ENCODE measurements at places on chromosomes 1 and 21.

GRCh38 chr1:98702976-98703375 lies 41.5 kb downstream of the SNX7 start:
- no peak for DNase-seq

DNA sequence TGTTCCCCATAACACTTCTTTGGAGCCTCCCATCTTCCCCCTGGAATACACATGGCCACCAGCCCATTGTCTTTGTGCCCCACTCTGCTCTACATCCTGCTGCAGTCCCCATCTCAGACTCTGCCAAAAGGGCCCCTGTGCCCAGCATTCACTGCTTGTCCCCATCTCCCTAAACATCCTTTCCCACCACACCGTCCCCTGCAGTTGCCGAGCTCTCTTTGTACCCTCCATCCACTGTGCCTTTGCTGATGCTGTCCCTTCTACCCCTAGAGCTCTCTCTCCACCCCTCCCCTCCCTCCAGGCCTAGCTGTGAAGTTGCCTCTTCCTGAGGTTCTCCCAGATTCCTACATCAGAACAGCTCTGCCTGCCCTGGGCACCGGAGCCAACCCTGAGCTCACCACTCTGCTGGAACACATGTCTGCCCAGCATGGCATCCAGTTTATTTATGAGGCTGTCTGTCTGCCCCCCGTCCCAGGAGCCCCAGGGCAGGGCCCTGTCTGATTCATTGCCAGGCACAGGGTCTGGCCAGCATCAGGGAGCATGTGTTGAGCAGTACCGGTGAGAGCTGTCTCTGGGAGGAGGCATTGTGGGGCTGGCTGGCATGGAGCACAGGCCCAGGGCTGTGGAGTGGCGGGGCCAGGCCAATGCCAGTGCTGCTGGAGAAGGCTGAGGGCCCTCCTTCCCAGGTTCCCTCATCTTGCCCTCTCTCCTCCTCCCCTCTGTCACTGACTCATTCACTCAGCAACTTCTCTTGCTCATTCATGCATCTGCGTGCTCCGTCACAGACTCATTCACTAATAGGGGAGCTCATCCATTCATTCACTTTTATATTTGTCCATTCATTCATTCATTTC lies 28.8 kb downstream of the EDN2 start:
- DNase-seq = no peak

GRCh38 chr1:182133181-182133580 lies 71.7 kb upstream of the ZNF648 start:
- no peak for DNase-seq

GRCh38 chr1:181151378-181152326 lies 63.2 kb downstream of the IER5 start:
- DNase-seq = no peak

GRCh38 chr1:11138952-11139351 lies 39.3 kb upstream of the EXOSC10 start:
- no peak for DNase-seq

DNA sequence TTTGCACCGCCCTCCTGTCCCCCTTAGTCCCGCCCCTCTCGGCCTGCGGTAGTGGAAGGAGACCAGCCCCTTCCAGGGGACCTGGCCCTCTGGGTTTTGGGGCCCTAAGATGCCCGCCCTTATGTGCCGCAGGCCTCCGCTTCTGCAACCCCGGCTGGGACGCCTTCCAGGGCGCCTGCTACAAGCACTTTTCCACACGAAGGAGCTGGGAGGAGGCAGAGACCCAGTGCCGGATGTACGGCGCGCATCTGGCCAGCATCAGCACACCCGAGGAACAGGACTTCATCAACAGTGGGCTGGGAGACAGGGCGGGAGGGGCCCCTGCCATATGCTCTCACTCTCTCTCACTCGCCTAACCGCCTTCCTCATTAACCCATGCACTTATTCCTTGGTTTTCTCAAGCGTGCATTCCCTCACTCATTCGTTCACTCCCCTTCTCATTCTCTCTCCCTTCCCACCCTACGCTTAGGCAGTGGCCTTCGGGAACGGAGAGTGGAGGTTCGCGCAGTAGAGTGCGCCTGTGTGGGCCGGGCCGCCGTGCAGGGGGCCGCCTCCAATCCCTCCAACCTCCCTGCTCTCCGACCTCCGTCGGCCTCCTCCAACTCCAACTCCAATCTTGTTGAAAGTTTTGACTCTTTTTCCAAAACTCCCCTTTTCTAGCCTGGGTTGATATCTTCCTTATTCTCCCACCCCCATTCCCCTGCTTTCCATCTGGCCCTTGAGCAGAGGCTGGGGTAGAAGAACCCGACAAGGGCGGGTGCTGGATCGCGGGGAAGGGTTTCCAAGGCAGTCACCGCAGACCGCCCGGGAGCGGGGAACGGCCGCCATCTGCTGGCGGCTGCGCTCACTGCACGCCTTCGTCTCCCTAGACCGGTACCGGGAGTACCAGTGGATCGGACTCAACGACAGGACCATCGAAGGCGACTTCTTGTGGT lies 15.2 kb downstream of the BCAN start:
- DNase-seq = peak; percentile 66

GRCh38 chr1:197787623-197788536 lies 12.6 kb upstream of the DENND1B start:
- no peak for DNase-seq

- peak; percentile 16 for DNase-seq
Measured at GRCh38 chr1:67429011-67429527, 1.1 kb downstream of the SERBP1 start.

DNA sequence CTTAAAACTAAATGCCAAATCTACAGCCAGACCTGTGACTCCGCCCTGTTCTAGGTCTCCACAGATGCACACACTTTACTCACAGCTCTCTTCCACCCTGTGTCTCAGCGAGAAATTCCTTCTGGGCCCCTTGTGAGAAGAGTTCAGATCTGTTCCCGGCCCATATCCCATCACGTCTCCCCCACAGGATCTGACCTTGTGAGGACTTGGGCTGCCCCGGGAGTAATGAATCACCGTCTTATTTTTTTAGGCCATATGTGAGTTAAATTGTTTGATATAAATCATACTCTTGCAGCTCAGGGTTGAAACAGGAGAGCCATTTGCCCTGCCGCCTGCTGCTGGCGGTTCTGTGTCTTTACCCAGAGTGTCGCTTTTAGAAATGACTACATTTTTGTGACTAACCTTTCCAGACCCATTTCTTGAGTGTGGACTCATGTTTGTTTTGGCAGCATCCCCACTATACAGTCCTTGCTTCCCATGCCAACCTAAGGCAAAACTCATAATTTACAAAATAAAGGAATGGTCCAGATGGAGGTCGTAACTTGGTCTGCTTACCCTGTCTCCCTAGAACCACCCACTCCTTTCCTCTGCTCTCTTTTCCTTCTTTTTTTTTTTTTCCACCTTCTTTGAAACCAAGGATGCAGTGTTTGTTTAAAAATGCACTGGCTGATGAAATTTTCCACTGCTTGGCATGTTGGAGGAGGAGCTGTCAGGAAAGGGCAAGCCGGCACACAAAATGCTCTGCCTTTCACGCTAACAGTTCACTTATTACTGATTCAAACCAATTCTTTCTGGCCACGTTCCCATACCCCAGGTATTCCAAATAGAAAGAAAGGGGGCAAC lies 98.0 kb upstream of the C1orf105 start:
- DNase-seq = no peak

DNA sequence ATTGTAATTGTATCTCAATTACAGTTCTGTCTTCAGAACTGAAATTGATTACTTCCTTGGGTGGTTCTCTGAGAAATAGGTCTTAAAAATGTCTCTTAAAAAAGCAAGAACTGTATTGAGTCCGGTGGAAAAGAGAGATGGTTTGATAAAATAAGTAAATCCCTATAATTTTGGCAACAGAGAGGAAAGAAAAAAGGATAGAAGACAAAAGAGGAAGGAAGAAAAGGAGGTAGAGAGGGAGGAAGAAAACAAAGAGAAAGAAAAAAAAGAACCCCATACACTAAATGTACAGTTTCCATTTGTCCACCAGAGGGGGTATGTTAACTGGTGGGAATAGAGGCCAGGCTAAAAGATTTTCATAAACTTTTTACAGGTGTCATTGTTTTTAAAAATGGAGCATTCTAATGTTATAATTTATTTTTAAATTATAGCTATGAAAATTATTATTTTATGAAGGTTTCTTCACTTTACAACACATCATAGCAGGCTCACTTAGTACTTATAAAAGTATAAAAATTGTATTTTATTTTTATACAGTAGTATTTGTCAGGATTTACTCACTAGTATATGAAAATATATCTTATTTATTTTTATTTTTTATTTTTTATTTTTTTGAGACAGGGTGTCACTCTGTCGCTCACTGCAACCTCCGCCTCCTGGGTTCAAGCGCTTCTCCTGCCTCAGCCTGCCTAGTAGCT lies 2.1 kb upstream of the UBE2T start:
- no peak for DNase-seq

GRCh38 chr1:225908013-225908640 lies 15.9 kb downstream of the PYCR2 start:
- no peak for DNase-seq

GRCh38 chr1:66384258-66384921 lies 149.6 kb upstream of the SGIP1 start:
- DNase-seq = no peak

GRCh38 chr1:170864238-170864637 lies 71.1 kb upstream of the MROH9 start:
- DNase-seq = no peak

GRCh38 chr1:93143136-93143535 lies 37.1 kb downstream of the TMED5 start:
- DNase-seq = no peak

DNA sequence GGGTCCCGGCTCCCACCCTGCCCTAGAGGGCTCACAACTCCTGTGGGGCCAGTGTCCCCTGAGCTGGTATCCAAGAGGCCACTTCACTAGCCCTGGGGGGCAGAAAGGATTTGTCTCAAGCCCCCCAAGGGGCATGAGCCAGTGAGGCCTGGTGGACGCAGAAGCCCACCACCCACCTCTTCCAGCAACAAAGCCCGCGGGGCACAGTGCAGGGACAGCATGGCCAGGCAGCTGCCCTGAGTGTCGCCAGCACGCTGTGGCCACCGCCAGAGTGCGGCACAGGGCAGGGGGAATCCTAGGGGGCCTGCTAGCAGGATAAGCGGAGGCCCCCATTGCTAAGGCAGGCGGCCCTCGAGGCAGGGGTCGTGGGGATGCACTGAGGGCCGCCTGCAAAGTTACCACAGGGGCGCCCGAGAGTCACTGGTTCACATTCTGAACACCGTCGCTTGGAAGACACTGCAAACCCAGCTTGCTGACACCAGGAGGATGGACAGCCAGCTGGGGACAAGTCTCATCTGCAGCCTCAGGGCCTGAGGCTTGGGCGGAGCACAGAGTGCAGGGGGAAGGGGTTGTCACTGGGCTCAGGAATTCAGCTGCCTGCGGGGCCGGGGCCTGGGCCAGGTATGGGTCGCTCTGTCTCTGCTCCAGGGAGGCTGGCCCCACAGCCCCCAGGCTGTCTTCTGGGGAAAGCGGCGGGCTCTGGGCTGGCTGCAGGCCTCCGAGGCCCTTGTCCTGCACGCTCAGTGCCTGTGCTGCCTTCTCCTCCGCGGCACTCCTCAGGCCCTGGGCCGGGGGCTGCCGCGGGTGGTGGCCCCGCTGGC lies 26.8 kb downstream of the SLC19A1 start:
- no peak for DNase-seq

DNA sequence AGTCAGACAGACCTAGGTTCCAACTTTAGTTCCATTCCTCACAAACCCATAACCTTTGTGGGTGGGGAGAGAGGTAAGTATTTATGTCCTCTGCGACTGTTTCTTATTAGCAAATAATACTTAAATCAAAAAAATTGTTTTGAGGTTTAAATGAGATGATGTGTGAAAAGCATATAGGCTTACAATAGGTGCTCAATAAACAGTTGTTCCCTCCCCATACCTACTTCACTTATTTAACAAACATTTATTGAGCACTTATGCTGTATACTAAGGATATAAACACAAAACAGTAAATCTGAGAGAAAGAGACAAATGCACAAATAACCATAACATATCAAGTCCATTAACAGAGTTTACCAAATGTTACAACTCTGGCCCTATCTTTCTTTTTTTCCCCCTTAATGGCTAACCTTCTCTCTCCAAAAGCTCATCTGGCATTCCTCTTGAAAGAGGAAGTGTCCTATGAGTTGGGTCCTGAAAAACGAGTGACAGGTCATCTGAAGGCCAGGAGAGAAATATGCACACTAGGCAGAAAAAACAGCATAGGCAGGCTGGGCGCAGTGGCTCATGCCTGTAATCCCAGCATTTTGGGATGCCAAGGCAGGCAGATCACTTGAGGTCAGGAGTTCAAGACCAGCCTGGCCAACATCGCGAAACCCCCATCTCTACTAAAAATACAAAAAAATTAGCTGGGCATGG lies 10.3 kb downstream of the PIGM start:
- no peak for DNase-seq

DNA sequence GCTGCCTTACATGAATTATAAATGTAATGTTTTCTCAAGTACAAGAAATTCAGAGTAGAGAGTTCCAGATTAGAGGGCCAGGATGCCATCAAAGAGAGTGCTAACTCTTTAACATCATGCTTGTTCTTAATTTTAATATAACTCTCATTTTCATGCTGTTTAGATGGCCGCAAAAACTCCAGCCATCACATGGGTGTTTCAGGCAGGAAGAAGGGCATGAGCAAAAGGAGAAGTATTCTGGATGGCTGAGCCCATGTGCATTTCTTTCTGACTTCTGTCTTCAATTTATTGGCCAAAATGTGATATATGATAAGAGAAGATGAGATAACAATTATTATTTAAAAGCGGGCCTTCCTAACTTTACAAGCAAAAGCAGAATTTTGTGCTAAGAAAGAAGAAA lies 1328.6 kb downstream of the MRPL39 start:
- DNase-seq = no peak

- no peak for DNase-seq
Measured at GRCh38 chr1:198096390-198096789, 60.4 kb upstream of the NEK7 start.

- DNase-seq = no peak
Measured at GRCh38 chr1:58568271-58568860, 8.7 kb downstream of the TACSTD2 start.

- DNase-seq = peak; percentile 57
Measured at GRCh38 chr1:243850452-243851256, 611 bp upstream of the AKT3 start.

- DNase-seq = no peak
Measured at GRCh38 chr1:205451202-205451601, 4.6 kb downstream of the BLACAT1 start.

DNA sequence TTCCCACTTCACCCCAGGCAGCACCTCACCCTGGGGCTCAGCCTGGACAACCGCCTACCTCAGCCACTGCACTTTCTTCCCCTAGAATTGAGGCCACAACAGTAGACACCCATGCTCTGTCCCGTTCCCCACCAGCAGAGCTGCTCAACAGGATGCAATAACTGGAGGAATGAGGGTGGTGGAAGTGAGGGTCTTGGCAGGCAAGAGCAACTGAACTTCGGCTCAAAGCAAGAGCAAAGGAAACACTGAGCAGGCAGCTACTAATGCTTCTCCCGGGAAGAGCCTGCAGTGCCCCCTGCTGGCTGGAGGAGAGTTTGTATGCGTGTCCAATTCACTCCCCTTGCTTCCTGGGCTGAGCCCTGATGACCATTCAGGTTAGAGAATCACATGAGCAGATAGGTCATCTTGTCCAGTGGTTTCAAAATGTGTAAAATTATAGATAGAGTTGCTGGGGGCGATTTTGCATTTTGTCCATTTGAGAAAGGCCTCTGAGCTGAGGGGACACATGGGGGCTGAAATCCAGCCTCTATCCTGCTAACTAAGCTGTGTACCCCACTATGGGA lies 13.9 kb downstream of the NT5C1A start:
- no peak for DNase-seq
